ENCODE measurements at places on chromosomes 6 and 20. TPM values are rescaled to one million over a fixed set of nuclear protein-coding genes. Genes with fewer than 3 reads are reported as not detected.

Gene LIN28B
- not detected for polyA plus RNA-seq

Gene PROKR2
- not detected for polyA plus RNA-seq

Gene SNAI1
- 181 TPM for polyA plus RNA-seq

Gene MYLK2
- polyA plus RNA-seq, result not detected

Gene DCBLD1
- 3.3 TPM for polyA plus RNA-seq

Gene MPC1
- polyA plus RNA-seq, result 122 TPM

Gene COL9A3
- 1.8 TPM for polyA plus RNA-seq

Gene CRYBG1
- polyA plus RNA-seq, result 7.9 TPM

Gene SNX21
- 11.2 TPM for polyA plus RNA-seq

Gene ATAT1
- 0.68 TPM for polyA plus RNA-seq

Gene CLVS2
- polyA plus RNA-seq, result not detected

Gene SLC17A4
- not detected for polyA plus RNA-seq

Gene SOX4
- polyA plus RNA-seq, result 2.5 TPM

Gene APCDD1L
- polyA plus RNA-seq, result not detected

Gene BLCAP
- 53.3 TPM for polyA plus RNA-seq

Gene MDN1
- polyA plus RNA-seq, result 0.61 TPM

Gene ZNF391
- polyA plus RNA-seq, result 0.17 TPM

Gene MATN4
- not detected for polyA plus RNA-seq

Gene ALDH5A1
- 0.17 TPM for polyA plus RNA-seq

Gene RNF8
- polyA plus RNA-seq, result 4.9 TPM

Gene SNAP25
- polyA plus RNA-seq, result not detected

Gene SAMD5
- not detected for polyA plus RNA-seq

Gene TAAR6
- polyA plus RNA-seq, result not detected

Gene USP49
- 0.08 TPM for polyA plus RNA-seq

Gene TULP1
- not detected for polyA plus RNA-seq

Gene WFDC10B
- not detected for polyA plus RNA-seq

Gene PGBD1
- polyA plus RNA-seq, result 0.17 TPM

Gene RIMS4
- not detected for polyA plus RNA-seq

Gene ADGRF5
- not detected for polyA plus RNA-seq

Gene ID4
- not detected for polyA plus RNA-seq

Gene MAS1
- not detected for polyA plus RNA-seq

Gene EYS
- polyA plus RNA-seq, result not detected

Gene MAN1A1
- polyA plus RNA-seq, result 20.4 TPM

Gene VWA7
- 0.57 TPM for polyA plus RNA-seq

Data from CD14-positive monocyte (primary cell).